Fibroblast of gingiva (primary cell): ENCODE measurements at places on chromosomes 12 and 14.

DNA sequence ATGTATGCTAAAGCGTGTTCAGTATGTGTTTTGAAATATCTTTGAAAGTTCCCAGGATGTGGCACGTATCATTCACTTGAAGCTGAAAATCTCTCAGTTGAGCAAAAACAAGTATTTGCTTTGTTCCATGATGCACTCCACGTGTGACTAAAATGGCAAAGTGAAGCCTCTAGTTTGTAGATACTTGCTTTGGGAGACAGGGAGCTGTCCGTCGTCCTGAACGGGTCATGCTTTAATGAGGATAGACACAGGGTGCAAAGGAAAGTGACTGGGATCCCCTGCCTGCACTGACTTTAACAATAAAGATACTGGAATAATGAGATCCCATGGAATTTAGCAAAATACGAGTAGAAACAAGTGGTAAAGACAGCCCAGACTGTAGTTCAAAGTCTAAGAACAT lies 991.4 kb downstream of the NRXN3 start:
- DNase-seq, result no peak

GRCh38 chr14:51901475-51902024 lies 41.1 kb downstream of the GNG2 start:
- no peak for DNase-seq

DNA sequence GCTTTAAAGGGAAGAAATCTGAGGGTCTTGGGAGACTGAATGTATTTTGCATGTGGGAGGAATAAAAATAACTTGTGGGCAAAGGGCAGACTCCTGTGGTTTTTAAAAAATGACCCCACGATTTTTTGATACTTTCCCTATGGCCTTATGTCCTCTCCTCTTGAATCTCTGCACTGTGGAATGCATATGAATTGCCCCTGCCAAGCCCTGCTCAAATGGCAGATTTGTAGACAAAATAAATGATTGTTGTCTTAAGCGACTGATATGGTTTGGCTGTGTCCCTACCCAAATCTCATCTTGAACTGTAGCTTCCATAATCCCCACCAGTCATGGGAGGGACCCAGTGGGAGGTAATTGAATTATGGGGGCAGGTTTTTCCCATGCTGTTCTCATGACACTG lies 223.8 kb downstream of the DACT1 start:
- no peak for DNase-seq

GRCh38 chr14:33504246-33505099 lies 446.4 kb downstream of the EGLN3 start:
- DNase-seq, result no peak

DNA sequence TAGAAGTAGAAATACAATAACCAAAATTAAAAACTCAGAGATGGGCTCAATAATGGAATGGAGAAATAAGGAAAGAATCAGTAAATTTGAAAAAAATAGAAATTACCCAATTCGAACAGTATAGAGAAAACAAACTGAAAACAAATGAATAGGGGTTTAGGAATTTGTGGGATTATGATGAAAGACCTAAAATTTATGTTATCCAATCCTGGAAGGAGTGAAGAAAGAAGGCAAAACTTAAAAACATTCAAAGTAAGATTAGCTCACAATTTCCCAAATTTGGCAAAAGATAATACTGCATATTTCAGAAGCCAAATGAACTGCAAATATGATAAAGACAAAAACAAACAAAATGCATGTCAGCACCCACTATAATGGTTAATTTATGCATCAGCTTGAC lies 177.1 kb downstream of the CCDC91 start:
- DNase-seq, result peak; percentile 37

GRCh38 chr14:102779574-102780315 lies 2.5 kb downstream of the TRAF3 start:
- DNase-seq, result no peak

- DNase-seq, result peak; percentile 27
Measured at GRCh38 chr12:104494137-104494792, 37.5 kb downstream of the CHST11 start.

- no peak for DNase-seq
Measured at GRCh38 chr14:92241966-92242595, 80.9 kb upstream of the SLC24A4 start.

DNA sequence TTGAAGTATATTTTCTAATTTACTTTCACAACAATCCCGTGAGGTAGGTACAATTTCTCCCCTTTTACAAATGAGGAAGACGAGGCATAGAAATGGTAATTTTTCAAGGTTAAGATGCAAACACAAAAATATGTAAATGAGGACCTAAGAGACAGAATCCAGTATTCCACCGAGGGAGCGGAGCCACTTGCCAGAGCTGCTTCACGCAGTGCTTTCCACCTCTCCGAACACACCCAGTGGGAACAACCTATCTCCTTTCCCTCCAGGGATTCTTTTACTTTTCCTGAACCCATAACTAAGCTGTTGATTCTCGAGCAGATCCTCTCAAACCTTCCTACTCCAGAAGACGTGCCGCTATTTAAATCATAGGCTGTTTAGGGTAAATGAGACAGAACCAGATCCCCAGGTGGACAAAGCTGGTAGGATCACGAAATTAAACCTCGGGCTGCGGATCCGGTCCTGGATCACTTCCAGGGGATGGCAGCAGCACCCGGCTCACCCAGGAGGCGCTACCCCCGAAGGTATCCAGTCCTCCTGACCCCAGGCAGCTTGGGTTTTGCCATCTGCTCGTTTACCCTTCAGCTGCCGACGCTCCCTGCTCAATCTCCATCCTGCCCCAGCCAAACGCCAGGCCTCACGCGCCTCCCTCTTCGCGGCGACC lies 1.5 kb downstream of the DDHD1 start:
- DNase-seq, result peak; percentile 40

DNA sequence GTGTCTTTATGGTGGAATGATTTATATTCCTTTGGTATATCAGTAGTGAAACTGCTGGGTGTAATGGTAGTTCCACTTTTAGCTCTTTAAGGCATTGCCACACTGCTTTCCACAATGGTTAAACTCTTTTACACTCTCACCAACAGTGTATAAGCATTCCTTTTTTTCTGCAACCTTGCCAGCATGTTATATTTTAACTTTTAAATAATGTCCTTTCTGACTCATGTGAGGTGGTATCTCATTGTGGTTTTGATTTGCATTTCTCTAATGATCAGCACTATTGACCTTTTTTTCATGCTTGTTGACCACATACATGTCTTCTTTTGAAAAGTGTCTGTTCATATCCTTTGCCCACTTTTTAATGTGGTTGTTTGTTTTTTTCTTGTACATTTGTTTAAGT lies 142.5 kb downstream of the MSRB3 start:
- DNase-seq, result no peak

GRCh38 chr14:101598159-101598558 lies 36.9 kb downstream of the DIO3 start:
- DNase-seq, result no peak

DNA sequence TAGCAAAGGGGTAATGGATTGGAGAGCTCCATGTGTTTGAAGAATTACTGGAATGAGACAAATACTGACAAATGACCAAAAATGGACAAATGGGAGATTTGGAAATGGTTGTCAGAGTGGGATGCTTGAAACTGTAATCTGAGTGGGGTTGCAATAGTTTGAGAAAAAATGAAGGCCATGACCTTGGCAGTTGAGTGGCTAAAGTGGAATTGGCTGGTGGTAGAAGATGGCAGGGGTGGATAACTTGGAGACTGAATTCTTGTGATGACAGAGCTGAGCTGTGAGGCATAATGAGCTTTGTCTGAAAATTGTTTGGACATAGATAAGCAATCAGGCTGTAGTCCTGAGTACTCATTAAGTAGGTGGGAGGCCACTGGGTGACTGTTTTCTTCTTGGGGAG lies 222.5 kb upstream of the PRICKLE1 start:
- peak; percentile 51 for DNase-seq

- no peak for DNase-seq
Measured at GRCh38 chr12:57740656-57741412, 2.3 kb upstream of the AGAP2 start.

DNA sequence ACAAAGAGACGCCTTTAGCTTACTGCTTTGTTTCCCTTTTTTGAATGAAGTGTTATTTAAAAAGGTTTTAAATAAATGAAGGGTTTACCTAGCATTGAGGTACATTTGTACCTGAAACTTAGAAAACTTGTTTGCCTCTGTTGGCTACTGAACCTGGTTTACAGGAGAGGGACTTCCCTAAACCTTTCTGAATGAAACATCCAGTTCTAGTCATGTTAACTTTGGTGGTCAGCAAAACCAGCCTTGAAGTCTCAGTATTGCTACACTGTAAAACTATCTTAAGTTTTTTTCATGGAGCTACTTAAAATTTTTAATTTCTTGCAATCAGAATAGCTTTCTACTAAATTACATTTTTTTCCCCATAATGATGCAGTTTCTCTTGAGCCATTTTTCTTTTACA lies 38.2 kb downstream of the RASSF8 start:
- no peak for DNase-seq

GRCh38 chr14:96055753-96056508 lies 16.8 kb downstream of the C14orf132 start:
- DNase-seq, result no peak

DNA sequence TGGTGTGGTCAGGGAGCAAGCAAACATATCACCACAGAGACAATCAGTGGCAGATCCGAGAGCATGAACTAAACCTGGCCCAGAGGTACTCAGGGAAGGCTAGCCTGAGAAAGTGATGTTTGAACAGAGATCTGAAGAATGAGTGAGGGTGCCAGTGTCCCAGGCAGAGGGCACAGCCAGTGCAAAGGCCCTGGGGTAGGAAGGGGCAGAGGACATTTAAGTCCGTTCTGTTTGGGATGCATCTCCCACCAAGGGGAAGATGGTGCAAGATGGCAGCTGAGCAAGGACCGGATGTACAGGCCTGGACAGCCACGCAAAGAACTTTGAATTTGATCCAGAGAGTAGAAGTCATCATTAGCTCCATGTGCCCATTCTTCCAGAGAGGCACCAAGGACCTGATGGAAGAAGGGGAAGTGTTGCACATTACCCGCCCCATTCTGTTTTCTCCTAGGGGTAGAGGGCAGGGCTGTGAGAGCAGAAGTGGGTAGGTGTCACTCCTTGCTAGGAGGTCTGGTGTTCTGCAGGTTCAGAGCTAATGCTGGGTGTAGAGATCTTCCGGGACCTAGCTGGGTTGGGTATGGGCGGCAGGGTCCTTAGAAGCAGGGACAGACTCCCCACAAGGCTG lies 3.9 kb downstream of the DTX1 start:
- DNase-seq, result no peak

DNA sequence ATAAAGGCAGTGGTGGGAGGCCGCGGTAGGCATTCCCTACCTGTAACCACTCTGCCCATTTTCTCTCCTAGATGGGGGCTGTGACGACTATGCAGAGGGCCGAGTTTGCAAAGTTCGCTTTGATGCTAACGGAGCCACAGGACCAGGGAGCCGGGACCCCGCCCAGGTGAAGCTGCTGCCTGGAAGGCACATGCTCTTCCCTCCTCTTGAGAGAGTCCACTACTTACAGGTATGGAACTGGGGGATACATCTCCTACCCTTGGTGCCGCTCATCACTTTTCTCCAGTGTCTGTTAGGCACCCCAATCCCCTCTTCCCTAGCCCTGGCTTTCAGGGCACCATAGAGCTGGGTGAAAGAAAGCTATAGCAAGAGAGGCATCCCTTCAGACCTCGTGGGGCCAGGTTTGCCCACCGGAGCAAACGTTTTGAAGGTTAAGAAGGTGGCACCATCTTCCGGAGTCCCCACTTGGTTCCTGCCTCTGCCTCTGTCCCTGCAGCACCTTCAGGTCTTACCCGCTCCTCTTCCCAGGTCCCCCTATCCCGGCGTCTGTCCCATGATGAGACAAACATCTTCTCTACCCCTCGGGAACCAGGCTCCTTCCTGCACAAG lies 2.0 kb upstream of the P3H3 start:
- no peak for DNase-seq

- DNase-seq, result no peak
Measured at GRCh38 chr14:22522466-22522957, 66.5 kb downstream of the DAD1 start.

DNA sequence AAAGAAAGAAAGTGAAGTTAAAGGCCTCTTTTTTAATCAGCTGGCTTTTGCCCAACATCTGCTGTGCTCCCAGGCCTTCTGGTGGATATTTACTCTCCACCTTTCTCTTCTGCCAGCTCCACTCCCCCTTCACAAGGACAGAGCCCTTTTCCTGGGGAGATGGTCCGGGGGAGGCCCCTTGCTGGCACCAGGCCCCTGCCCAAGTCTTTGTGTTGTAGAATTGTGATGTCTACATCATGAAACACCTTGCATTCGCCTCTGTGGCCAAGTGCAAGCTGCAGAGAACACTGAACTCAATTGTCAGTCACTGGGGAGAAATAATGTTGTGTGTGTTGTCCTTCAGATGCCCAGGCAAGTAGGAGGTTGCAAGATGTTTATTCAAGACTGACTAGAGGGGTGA lies 150.3 kb downstream of the DPF3 start:
- DNase-seq, result no peak

- no peak for DNase-seq
Measured at GRCh38 chr12:108592033-108592909, 5.6 kb downstream of the TMEM119 start.

- DNase-seq, result peak; percentile 6
Measured at GRCh38 chr12:20264608-20265114, 103.7 kb upstream of the PDE3A start.
